NCI-H1694 treated with DMSO at 0.1 percent for 48 hours (cell line): ENCODE measurements at places on chromosomes 12 and 14.
A peak's percentile ranks its signal among the peaks of the same experiment; 100 is the strongest.

- DNase-seq: no peak
Observed at GRCh38 chr14:54796961-54797360, 105.7 kb downstream of the GCH1 start.

DNA sequence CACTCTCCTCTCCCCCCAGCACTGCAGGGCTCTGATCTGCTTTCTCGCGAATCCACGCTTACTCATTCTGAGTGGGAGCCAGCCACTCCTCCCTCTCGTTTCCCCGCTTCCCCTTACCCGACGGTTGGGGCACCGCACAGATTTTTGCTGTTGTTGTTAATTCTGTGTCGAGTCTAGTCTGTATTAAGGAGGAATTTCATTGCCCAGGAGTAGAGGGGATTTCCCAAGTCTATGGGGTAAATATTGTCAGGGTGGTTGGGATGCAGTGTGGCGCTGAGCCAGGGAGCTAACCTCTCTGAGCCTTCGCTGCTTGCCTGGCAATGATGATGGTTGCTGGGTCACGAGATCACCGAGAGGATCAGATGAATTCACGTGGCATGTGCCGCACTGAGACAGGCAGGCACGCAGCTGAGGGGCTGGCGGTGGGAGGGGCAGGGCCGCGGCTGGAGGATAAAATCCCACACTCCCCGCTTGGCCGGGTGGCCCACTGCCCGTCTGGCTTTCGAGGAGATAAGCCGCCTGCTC is 18.5 kb downstream of the NCOR2 start:
- no peak for DNase-seq

- no peak for DNase-seq
Observed at GRCh38 chr12:62834406-62834805, 100.5 kb downstream of the PPM1H start.

- no peak for DNase-seq
Observed at GRCh38 chr12:118312578-118312977, 60.1 kb downstream of the TAOK3 start.

- no peak for DNase-seq
Observed at GRCh38 chr12:3257411-3257810, 180.2 kb downstream of the TSPAN9 start.

DNA sequence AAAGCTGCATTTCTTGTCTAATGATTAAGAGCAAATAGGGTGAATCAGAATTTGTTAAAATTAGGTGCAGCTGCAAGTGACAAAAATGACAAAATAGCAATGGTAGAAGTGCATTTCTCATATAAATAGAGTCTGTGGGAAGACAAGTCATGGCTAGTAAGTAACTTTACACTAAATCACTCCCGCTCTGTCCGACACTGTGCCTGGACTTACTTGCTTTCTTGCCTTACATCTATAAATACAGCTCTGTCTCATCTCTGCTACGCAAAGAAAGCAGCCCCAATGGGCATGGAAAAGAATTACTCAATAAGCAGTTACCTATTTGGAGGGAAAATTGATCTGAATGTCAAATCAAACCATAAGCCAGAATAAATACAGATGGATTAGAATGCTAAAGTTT is 245.4 kb upstream of the KRR1 start:
- DNase-seq: no peak

- no peak for DNase-seq
Observed at GRCh38 chr14:103094406-103095209, at the start of gene EXOC3L4. Gene EXOC3L4 (plus strand): TSS chr14:103094725. CDS start chr14:103100220, 5,495 bp downstream.

- no peak for DNase-seq
Observed at GRCh38 chr12:45269412-45269751, 53.5 kb downstream of the ANO6 start.

DNA sequence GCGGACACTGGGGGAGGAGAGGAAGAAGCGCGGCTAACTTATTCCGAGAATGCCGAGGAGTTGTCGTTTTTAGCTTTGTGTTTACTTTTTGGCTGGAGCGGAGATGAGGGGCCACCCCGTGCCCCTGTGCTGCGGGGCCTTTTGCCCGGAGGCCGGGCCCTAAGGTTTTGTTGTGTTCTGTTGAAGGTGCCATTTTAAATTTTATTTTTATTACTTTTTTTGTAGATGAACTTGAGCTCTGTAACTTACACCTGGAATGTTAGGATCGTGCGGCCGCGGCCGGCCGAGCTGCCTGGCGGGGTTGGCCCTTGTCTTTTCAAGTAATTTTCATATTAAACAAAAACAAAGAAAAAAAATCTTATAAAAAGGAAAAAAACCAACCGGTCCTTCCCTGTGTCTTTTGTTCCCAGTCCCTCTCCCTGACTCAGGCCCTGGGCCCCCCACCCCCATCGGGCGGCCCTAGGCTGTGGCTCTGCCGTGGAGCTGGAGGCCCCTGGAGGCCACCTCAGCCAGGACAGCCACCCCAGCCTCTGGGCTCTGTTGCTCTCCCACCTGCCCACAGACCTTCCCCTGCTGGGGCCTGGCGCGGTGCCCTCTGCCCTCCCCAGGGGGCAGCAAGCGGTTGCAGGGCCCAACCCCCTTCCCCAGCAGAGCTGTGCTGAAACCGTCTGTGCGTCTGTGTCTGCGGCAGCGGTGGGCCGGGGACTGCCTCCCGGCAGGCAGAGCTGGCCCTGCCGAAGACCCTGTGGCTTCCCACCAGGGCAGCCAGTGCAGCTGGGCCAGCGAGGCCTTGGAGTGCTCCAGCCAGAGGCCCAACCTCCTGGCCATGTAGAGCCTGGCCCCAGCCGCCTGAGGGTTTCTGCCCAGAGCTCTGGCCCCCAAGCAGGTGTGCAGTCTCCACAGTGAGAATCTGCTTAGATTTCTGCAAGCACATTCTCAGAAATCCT is 4.0 kb upstream of the CRIP2 start:
- DNase-seq: peak; percentile 61

DNA sequence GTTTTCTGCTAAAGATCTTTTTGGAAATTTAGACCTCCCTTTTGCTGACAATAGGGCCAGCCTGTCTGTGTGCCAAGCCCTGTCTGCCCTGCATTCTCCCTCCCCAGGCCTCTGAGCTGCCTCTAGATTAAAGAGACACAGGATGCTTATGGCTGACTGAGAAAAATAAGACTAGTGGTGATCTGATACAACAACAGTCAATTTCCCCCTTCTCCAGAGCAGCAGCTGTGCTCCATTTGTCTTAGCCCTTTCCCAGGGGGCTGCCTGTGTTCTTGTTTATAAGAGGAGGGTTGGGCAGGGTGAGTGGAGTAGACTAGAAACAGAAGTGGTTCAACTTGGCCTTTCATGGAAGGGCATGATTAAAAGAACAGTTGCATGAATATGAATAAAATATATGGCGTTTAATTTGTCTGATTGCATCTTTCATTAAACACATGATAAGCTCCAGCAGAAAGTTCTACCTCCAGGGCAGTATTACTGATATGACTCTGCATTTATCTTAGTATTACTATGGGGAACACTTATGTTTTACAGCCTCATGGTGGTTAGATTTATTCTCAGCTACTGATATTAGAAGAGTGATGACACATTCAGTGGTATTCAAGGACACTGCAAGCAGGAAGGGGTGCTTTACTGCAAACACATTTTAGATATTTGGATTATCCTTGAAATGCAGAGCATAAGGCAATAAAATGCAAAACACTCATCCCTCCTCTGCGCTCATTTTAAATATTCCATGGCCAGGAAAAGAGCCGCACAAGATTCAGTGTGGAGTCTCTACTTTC is 150.2 kb upstream of the CLEC14A start:
- peak; percentile 46 for DNase-seq

- DNase-seq: no peak
Observed at GRCh38 chr14:99921425-99921824, 128.2 kb downstream of the EML1 start.

GRCh38 chr12:7150356-7150755 is 20.2 kb downstream of the CLSTN3 start:
- no peak for DNase-seq

GRCh38 chr12:97260786-97261185 is 201.8 kb upstream of the RMST start:
- DNase-seq: no peak

DNA sequence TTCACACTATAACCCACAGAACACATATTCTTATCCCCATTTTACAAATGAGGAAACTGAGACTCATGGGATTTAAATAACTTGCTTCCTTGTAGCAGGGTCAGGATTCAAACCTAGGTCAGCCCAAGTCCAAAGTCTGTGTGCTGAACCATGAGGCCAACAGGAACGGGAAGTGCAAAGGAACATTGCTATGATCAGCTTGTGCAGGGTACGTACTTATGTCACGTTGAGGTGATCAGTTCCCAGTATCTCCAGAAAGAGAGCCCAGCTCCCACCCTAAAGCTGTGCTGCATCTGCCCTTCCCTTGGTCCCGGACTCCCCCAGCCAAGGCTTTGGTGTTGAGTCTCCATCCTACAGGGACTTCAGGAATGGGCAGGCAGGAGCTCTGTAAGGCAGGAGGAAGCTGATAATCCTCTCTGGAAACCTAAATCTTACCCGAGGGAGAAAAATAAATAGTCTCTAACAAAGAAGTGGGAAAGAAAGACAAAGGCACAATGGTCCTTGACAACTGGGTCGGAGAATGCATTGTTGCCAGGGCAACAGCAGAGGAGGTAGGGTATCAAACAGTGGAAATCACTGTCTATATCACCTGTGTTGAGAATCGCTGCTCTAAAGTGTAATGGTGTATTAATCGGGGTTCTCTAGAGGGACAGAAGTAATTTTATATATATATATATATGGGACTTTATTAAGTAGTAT is 82.5 kb upstream of the FICD start:
- no peak for DNase-seq

- no peak for DNase-seq
Observed at GRCh38 chr12:54306925-54307741, 6.3 kb upstream of the NFE2 start.

- DNase-seq: no peak
Observed at GRCh38 chr12:77115471-77115870, 50.1 kb upstream of the E2F7 start.
